RWPE1 (cell line): ENCODE measurements at places on chromosomes 16 and 17.

DNA sequence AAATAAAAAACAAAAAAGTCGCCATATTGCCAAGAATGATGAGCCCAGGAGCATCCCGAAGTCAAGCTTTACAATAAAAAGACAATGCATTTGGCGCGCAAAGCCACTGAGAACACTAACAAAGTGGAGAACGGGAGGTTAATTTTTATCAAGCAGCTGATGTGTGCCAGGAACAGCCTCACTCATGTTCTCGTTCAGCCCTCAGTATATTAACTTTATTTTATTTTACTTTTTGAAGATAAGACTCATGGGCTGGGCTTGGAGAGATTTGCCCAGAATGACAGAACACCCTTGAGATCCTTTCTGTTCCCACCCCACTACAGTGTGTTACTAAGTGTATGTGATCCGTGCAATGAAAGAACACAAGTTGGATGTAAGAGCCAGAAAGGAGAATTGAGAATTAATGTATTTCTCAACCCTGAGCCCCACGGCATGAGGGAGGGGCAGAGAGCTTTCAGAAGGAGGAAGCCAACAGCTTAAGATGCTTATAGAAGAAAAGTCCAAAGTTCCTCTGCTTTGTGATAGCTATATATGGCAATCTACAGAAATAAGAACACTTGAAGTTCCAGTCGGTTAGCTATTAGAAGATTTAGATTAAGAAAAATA lies 48.4 kb downstream of the COTL1 start:
- no peak for DNase-seq

- DNase-seq = no peak
These were observed 69.7 kb downstream of the WIPI1 start for GRCh38 chr17:68387435-68388218.

GRCh38 chr16:55035029-55035428 lies 104.4 kb downstream of the IRX5 start:
- no peak for DNase-seq

DNA sequence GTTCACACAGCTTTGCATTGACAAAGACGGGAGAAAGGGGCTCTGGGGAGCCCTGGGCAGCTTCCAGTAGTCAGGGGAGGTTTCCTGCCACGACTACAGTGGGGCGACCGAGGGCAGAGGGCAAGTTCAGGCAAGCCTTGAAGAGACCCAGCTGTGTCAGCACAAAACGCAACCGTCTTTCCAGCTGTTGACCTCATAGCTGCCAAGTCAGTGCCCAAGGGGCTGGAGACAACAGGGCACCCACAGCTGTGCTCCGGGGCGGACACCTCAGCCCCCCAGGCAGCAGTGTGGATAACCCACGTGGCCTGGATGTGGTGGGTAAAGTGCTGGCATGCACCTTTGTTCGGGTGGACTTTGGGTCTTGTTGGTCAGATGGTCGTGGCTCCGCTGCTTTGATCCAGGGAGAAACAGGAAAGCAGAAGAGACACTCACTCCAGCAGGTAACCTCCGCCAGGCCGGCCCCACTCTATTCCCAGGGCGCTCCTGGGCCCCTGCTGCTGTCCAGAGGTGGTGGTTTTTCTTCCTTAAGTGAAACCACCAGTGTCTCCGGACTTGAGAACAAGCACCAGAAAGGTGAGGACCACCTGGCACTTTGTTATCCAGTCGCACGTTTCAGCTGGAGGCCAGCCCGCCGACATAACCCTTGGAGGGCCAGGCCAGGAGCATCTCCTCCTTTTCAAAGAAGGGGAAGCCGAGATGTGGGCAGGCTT lies 17.6 kb upstream of the CBX2 start:
- no peak for DNase-seq

DNA sequence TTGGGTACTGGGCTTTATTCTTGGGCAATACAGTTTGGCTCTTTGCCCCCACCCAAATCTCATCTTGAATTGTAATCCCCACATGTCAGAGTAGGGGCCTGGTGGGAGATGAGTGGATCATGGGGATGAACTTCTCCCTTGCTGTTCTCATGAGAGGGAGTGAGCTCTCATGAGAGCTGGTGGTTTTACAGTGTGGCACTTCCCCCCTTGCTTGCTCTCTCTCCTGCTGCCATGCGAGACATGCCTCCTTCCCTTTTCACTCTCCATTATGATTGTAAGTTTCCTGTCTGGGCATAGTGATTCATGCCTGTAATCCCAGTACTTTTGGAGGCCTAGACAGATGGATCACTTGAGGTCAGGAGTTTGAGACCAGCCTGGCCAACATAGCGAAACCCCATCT lies 18.1 kb upstream of the CNEP1R1 start:
- DNase-seq = no peak

- no peak for DNase-seq
These were observed 27.5 kb downstream of the MYBBP1A start for GRCh38 chr17:4527566-4528125.

DNA sequence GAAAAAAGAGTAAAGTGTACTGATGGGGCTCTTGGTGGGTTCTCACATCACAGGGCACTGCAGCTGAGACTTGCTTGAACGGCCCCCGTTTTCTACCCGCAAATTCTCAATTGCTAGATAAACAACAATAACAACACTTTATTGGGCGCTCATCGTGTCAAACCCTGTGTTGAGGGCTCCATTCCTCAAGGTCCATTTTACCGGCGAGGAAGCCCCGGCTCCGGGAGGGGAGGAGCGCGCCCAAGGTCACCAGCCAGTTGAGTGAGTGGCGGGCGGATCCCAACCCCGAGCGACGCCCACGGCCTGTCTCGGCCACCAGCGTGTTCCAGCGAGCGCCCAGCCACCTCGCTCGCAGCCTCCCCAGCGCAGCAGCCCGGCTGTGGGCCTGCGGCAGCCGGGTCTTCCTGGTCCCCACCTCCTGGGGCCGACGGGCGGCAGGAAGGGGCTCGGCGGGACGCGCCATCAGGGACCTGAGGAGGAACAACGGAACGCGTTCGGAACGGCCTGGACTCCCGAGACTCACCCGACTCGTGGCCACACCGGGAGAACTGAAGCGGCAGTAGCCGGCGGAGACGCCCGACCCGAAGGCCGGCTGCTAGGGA lies 373 bp downstream of the CMC2 start:
- DNase-seq = peak; percentile 46

DNA sequence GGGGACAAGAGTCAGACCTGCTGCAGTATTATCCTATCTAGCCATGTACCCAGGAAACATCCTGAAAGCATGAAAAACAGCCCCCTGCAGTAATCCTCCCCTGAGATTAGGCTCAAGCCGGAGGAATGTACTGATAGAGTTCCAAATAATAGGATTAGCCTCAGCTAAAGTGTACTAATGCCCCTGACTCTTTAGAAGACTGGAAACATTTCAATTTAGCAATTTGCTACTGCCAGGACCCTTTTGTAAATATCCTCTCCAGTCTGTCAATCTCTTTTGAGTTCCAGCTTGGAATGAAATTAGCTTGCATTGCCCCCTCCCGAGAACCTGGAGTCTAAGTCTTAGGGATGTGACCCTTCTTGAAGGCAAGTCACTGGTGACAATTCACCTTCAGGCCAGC lies 110.8 kb upstream of the DNAH9 start:
- DNase-seq = no peak

DNA sequence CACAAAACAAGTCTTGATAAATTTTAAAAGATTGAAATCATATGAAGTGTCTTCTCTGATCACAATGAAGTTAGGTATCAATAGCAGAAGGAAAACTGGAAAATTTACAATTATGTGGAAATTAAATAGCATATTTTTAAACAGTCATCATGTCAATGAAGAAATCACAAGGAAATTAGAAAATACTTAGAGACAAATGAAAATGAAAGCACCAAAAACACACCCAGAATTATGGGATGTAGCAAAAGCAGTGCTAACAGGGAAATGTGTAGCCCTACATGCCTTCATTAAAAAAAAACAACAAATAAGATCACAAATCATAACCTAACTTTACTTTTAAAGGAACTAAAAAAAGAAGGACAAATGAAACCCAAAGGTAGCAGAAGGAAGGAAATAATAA lies 7.5 kb upstream of the IL21R start:
- no peak for DNase-seq

DNA sequence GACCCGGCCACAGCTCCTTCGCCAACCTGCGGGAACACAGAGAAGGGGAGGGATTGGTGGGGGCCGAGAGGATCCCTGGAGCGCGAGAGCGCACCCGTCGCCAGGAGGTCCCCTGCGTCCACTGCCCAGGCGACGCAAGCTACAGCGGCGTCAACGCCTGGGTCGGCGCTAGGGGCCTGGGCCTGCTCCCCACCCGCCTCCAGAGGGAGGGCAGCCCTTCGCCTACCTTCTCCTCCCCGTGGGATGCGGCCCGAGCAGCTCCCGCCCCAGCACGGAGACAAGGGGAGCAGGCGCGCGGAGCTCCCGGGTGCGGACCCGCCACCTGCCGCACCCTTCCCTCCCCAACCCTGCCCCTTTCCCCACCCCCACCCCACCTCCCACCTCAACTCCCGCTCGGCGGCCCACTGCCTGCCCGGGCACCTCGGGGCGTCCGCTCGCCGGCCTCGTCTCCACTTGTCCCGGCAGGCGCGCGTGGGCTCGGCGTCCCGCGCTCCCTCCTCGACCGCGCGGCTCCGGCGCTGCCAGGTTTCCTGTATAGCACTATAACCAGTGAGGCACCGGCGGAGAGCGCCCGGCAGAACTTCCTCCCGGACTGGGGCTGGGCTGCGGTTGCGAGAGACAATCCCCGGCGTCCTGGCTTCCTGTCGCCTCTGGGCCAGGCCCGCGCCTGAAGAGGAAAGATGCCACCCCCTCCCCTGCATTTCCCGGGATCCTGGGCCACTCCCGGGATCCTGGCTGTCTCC lies 119.1 kb upstream of the SMURF2 start:
- DNase-seq = peak; percentile 19

GRCh38 chr17:42289611-42290181 lies 1.4 kb downstream of the STAT5A start:
- DNase-seq = no peak

GRCh38 chr16:71425746-71426068 lies 16.1 kb downstream of the TLE7 start:
- no peak for DNase-seq

GRCh38 chr17:7016418-7016817 lies 4.0 kb downstream of the RNASEK start:
- no peak for DNase-seq

- DNase-seq = no peak
These were observed 91.8 kb downstream of the FOXL1 start for GRCh38 chr16:86669937-86670749.

DNA sequence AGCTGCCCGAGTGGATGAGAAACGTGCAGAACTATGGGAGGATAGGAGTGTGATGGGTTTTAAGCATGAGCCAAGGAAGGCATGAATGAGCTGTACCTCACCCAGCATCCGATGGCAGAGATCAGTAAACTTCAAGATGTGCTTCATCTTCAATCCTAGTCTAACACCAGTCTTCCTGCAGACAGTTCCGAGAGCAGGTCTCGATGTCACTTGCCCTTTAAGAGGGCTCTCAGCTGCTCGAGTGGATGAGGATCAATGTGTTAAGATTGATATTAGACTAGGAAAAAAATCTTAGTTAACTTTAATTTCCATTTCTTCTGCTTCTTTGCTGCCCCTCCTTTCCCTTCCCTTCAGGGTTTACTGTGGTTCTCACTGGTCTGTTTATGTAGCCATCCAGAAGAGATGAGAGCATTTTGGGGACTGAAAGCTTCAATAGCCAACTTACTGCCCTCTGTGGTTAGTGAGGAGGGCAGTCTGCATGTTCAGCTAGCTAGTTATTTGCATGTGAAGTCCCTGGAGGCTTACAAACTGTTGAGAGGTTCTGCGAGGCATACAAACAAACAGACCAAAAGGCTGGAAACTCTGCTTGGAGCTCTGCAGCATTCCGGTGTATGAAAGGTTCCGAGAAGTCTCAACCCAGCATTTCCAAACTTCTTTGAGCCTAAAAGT lies 15.3 kb downstream of the KLHL36 start:
- DNase-seq = no peak

DNA sequence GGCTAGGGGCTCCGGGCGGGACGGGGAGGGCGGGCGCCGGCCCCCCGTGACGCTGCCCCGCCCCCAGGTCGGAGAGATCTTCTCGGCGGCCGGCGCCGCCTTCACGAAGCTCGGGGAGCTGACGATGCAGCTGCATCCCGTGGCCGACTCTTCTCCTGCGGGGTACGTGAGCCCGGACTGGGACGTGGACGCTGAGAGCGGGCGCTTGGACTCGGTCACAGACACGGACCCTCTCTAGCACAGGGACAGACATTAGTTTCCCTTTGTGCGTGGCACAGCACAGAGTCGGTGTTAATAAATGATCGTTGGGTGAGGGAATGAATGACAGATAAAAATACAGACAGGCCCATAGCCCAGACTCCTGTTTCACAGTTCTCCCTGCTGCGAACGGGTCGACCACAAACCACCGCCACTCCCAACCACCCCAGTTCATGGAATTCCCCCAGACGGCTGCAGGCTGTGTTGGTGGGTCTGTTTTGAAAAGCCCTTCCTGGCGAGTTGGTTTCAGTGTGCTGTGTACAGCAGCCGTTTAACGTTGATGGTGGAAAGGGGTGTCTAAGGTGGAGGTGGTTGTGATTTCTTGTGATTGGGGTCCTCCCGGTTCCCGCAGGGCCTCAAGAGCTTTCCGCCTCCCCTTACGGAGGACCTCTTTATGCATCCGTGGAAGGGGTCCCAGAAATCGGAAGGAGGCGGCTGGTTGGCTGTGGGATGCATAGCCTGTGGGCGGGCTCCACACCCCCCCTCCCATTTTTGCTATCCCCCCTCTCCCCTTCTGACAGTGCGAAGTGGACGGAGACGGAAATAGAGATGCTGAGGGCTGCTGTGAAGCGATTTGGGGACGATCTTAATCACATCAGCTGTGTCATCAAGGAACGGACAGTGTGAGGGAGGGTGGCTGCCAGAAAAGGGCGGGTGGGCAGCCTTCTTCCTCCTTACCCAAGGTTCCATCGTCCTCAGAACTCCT lies 2.9 kb downstream of the RNASEK start:
- DNase-seq = no peak

GRCh38 chr17:80970044-80970761 lies 21.4 kb upstream of the CHMP6 start:
- DNase-seq = peak; percentile 47

- DNase-seq = peak; percentile 64
These were observed 12.8 kb downstream of the CDH16 start for GRCh38 chr16:66905633-66906539.
